Activated naive CD8-positive, alpha-beta T cell treated with anti-CD3 and anti-CD28 coated beads for 36 hours (primary cell): ENCODE measurements at places on chromosomes 6 and 20.

DNA sequence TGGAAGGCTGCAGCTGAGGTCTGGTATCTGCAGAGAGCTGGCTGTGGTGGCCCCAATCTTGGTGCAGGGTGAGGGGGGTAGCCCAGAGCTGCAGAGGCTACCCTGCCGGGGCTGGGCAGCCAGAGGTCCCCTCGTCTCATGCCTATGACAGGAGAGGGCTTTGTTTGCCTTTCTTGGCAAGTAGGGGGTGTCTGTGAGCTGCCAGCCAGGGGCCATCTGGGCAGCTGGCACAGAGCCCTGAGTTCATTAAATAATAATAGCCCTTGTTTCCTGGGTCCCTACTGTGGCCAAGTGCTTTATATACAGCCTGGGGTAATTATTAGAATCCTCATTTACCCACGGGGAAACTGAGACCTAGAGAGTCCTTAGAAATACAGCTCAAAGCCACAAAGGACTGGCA lies 66.6 kb downstream of the EZR start:
- DNase-seq = no peak

DNA sequence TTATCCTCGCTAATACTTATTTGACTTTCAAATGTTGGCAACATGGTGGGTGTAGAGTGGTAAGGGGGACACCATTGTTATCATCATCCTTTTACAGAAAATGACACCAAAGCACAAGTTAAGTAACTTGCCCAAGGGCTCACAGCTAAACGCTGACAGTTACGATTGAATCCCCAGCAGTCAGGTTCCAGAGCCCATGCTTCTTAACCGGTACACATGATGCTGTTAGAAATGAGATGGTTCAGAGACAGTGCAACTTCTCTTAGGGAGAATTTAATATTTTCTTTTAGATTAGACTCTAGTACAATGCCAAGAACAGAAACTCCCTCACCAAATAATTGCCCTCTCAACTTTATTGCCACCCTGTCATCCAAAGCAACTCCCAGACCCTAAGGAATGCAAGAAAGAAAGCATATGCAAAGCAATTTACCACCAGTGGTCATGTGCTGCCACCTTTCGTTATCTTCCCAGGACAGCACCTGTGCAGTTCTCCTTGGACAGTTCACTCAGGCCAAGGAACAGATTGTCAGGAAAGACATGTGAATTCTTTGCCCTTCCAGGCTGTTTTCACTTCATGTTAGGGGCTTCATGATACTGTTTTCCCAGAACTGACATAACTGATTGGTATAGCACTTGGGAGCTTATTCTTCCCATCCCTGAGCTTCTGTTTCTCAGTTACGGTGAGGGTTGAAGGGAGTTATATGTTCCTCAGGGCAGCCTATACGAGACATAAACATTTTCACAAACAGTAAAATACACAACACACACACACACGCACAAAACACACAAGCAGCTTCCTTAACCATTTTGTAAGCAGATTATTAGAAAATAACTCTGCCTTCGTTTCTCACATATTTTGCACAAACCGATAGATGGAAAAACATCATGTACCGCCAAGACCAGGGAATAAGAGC lies 5.1 kb downstream of the HLA-DMA start:
- DNase-seq = no peak

DNA sequence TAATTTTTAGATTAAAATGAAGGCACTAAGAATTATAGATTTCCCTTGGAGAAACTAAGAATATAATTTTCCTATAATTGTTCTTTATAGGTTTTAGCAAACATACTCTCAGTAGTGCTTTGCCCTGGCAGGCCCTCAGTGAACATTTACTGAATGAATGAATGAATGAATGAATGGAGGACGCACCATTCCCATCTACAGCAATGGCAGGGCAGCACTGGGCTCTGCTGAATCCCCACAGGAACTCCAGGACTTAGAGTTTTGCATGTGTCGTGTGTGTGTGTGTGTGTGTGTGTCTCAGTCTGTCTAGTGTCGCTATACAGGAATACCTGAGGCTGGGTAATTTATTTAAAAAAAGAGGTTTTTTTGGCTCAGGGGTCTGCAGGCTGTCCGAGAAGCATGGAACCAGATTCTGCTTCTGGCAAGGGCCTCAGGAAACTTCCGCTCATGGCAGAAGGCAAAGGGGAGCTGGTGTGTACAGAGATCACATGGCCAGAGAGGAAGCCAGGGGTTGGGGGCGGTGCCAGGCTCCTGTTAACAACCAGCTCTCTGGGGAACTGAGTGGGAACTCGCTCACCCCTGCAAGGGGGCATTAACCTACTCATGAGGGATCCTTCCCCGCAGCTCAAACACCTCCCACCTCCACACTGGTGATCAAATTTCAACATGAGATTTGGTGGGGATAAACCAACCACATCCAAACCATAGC lies 20.1 kb downstream of the RNASET2 start:
- no peak for DNase-seq

DNA sequence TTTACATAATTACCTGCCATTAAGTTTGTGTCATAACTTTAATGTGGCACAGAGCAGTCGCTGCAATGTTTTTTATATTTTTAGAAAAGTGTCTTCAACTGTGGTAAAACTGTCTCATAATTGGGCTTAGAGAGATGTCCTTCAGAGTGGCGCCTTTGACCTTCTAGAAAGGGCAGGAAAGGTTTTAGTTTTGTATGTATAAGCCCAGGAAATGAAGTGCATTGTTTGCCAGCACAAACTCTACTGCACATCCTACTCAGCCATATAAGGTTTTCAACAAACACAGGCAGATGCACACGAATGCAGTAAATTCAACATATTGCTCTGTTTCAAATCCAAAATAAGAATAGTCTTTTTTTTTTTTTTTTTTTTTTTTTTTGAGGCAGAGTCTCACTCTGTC lies 201.4 kb downstream of the ALDH8A1 start:
- no peak for DNase-seq

DNA sequence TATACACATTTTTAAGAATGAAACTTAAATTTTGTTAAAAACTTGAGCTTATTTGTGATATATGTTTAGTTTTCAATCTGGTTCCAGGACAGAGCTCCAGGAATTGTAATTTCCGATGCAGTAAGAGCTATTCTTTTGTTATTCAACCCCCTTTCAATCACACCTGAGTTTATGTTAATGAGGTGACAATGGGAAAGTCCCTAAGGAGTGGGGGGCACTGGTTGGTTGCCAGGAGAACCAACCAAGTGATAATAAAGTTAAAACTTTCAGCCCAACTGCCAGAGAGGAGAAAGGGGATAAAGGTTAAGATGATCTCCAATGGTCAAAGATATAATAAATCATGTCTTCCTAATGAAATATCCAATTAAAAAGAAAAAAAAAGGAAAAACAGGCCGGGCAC lies 19.8 kb downstream of the MDN1 start:
- no peak for DNase-seq

DNA sequence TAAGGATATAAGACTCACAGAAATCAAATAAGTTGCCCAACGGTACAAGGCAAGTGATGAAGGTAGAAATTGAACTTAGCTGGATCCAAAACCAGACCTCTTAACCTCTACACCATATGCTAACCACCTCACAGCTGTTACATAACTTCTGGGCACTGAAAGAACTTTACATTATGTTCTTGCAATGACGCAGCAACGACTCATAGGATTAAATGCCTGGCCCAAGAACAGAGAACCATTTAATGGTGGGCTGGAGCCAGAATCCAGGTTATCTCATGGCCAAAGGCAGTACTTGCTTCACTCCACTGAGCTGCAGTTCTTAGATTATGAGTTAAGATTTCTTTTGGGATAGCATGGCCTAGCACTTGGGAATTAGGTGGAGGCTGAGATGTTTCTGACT lies 4.4 kb downstream of the TRMT6 start:
- DNase-seq = no peak

DNA sequence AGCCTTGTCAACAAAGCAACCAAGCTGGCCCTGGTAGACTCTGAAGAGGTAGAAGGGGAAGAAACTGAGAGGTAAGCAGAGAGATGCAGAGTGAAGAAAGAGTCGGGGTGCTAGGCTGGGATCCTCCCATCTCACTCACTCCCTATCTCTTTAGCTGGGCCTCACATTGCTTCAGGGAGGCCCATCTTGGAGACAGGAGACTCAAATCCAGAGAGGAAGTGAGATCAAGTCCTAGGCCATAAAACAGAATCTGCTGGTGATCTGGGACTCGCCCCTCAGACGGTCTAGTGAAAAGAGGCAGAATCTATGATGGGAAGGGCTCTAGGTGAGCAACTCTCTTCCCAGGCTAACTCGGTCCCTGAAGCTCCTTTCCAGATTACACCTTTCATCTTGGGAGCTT lies 659 bp upstream of the GUCA1B start:
- DNase-seq = no peak

DNA sequence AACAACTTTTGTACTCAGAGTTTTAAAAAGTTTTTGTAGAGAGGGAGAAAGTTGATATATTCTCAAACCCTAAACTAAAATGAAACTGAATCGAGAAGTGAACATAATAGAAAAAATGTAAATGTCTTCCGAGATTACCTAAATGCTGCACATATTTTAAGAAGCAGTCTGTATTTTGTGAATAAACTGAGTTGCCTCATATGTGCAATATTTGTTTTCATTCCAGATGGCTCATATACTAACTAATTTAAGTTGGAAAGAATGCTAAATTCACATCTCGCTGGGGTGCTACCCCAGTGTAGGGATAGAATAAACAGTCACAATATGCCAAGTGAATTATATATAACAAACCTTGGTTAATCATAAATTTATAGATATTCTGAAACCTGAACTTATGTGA lies 285.9 kb upstream of the THEMIS start:
- DNase-seq = no peak

- no peak for DNase-seq
Measured at GRCh38 chr6:45714741-45715507, 300.7 kb downstream of the CLIC5 start.

- peak; percentile 10 for DNase-seq
Measured at GRCh38 chr6:144675231-144675861, 390.2 kb downstream of the UTRN start.

- DNase-seq = no peak
Measured at GRCh38 chr6:25405442-25405841, 126.3 kb downstream of the CARMIL1 start.

DNA sequence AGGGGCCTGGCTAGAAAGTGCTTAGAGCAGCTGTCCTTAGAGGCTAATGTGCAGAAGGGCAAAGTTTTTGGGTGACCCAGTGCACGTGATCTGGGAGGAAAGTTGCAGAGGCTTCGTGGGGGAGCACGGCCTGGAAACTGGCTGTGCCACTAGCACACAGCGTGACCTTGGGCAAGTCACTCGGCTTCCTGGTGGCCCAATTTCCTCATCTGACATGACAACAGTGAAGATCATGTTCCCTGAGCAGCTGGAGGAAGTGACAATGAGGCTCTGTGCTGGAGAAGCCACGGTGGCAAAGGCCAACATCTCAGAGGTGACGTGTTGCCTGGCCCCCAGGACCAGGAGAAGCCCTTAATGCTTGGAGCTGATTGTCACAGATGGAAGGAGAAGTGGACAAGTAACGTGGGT lies 99.5 kb downstream of the FOXC1 start:
- no peak for DNase-seq

DNA sequence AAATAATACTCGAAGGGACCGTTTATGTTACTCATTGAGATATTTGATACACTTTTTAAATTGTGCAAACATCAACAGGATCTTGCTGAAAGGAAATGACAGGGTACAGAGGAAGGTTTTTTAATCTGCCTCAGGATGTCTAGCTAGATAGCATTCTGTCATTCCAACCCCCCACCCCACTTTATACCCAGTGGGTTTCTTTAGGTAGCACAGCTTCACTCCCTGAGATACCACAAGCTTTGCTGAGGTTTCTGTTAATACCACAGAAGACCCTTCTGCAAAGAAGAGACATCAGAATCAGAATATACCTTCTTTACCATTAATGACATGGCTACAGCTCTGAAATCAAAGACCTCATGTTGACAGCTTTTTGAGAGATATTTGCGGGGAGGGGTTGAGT lies 1.3 kb downstream of the PHACTR2 start:
- DNase-seq = no peak

DNA sequence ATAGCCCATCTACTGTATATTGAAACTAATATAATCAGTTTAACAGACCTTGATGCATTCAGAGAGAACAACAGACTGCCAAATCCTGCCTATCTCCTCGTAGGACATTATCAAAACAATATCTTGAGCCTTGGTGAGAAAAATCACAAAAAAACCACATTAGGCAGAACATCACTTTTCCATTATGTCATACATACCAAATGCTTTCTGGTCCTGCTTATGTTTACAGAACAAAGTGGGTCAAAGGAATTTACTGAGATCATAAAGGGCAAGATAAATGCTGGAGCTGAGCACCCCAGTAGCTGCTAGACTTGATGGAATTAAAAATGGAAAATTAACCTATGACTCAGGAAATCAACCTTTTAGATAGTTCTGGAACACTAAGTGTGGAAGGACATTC lies 195.3 kb upstream of the KCNK16 start:
- DNase-seq = no peak

- DNase-seq = no peak
Measured at GRCh38 chr6:169641461-169642085, 60.3 kb downstream of the WDR27 start.

DNA sequence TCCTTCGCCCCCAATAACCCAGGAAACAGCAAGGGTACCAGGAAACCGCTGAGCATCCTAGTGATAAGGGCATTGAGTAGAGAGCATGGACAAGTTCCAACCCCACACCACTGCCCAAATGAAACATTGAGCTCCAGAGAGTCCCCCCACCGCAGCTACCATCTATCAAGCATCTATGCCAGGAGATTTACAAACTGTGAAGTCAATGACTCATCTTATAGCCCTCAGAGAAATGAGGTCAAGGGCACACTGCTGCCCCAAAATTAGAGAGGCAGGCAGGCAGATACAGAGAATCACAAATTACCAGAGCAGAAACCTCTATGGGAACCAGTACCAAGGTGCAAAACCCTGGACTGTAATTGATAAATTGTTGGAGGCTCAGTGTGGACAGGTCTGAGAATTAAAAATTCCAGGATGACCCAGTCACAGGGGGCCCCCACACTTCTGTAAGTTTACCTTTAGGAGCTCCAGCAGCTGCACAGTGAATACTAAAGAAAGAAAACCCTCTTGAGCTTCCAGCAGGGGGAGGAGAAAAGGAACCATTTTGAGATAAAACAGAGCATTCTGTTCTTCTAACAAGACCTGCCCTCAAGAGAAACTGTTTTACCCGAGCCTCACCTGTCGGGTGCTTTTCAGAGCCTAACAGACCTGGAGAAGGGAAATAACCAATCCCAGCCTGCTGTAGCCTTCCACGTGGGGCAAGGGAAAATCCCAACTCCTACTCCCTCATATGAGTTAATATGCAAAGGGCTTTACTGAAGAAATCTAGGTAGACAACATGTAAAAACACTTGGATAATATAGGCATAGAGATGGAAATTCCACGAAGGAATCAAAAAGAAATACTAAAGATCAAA lies 118.0 kb upstream of the ARID1B start:
- DNase-seq = no peak

DNA sequence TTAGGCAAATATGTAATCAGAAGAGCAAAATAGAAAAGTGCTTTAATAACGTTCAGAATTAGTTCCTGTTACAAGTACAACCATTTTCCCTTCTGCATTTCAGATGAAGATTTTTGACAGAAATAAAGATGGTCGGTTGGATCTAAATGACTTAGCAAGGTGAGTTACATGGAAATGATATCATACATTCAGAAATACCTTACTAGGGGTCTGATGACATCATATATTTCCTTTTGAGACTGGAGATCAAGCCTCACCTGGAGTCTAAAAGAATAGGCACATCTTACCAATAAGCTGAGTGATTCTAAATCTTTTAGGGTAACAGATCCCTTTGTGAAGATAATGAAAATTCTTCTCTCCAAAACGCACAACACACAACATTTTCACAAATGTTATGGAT lies 29.8 kb downstream of the SCGN start:
- no peak for DNase-seq
